Activated CD4-positive, alpha-beta T cell treated with anti-CD3 and anti-CD28 coated beads for 48 hours (primary cell): ENCODE measurements at places on chromosomes 1 and 21.

GRCh38 chr1:106613068-106613467 lies 443.4 kb upstream of the PRMT6 start:
- no peak for DNase-seq

- no peak for DNase-seq
These were observed 79.8 kb upstream of the RALGPS2 start for GRCh38 chr1:178645157-178645807.

DNA sequence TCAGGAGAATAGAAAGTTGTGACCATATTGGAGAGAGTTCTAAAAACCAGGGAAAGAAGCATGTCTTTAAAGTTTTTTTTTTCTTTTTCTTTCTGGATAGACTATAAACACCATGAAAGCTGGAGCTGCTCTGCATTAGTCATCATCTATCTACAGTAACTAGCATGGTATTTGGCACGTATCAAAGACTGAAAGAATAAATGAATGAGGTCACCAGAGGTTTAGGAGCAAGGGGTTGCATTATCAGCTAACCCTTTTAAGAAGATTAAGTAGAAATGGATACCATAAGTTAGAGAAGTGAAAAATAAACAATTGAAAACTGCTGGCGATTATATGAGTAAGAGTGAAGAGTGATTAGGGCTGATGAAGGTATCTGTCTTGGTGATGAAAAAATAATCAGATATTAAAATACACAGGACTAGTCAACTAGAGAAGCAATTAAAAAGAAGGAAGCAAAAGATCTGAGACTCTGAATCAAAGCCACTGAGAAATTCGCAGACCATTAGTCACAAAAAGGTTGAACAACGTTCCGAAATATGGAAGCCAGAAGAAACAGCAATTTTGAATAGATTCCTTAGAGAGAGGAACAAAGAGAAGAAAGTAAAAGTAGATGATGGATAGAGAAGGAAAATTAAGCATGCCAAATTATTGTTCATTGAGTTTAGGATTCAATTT lies 536.4 kb downstream of the DPYD start:
- no peak for DNase-seq

- no peak for DNase-seq
These were observed 703 bp upstream of the KRTAP12-1 start for GRCh38 chr21:44682580-44683151.

DNA sequence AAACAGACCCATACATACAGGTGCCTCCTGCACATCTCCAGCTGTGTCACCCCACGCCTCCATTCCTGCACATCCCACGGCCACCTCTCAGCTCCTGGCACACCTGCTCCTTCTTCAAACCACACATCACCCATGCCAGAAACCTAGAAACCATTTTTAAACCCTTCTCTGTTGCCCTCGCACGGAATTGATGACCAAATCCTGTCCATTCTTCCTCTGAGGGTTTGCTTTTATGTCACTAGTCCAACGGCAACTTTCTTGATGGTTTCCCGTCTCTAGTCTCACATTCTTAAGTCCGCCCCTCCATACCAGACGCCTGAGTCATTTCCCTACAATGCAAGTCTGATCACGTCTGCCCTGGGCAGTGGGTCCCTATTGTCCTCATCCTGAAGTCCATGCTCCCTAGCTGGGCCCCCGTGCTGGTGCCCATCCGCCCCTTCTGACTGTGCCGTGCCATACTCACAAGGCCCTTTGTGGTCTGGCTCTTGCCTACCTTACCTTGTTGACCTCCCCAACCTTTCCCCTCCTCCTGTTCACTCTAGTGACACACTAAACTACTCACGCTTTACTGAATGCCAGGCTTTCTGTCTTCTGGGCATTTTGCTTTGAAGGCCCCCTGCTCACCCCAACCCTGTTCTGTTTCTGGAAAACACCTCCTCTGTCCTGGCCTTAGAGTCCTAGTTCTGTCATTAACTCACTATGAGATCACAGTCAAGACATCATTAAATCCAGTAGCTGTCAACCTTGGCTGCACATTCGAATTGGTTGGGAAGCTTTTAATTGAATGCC lies 17.6 kb downstream of the SLC2A1 start:
- no peak for DNase-seq

- no peak for DNase-seq
These were observed 198.6 kb downstream of the MRPL39 start for GRCh38 chr21:25408666-25409065.

- no peak for DNase-seq
These were observed 24.2 kb upstream of the CTBS start for GRCh38 chr1:84598418-84598817.

DNA sequence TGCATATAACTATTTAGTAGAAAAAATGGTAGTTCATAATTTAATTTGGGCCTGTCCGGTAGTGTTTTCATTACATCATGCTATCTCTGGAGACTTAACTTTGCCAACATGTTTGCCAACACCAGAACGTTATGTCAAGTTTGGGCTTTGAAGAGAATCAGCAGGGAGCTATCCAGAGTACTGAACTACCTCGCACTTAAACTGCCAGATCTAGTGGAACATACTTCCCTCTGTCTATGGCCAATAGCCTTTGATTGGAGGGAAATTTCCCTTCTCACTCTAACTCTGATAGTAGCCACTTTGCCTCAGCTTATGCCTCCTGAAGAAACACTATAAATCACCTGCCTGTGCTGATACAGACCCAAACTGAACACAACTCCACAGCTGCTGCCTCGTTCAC lies 10.0 kb downstream of the LRRC53 start:
- DNase-seq, result no peak
